ENCODE measurements at places on chromosomes 12 and 14.

DNA sequence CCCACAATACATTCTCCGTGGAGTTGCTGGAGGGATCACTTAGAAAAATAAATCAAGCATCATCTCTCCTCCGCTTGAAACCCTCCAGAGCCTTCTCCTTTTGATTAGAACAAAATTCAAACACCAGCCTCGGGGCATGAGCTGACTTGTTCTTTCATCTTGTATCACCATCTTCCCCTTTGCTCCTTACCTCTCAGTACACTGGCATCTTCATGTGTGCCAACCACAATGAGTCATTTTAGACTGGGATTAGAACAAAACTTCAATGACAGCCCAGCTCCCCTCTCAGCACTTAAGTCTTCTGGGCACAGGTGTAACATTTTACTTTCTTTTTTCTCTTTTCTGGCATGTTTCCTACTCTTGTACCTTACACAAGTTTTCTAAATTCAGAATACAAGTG lies 1159.2 kb upstream of the TMEM132C start:
- no peak for DNase-seq

DNA sequence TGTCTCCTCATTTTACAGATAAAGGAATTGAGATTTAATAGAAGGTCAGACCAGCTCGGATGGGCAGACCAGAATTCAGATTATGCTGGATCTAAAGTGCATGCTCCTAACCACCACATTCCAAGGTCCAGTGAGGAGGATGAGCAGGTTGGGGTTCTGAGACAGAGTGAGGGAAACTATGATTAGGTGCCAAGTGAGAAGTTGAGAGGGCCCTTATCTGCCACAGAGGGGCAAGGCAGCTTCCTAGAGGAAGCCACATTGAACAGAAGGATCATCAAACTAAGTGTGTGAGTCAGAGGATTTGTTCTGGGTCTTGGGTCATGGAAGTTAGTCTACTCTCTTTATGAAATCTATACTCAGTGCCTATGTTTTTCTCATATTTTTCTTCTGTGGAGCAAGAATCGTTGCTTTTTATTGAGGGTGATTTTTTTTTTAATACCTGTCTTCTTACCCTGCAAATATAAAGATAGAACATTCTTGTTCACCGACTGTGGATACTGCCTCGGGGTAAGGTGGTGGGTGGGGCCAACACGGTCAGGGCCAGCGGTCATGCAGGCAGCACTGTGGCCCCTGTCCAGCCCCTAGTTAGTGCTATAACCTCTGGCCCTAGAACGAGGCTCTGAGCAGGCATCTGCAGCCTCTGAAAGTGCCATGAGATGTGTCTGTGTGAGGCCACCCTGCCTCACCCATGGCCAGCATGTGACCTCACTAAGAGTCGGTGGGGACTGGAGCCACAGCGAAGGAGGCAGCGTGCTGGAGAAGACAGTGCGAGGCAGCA lies 55.6 kb upstream of the PTHLH start:
- DNase-seq = no peak

DNA sequence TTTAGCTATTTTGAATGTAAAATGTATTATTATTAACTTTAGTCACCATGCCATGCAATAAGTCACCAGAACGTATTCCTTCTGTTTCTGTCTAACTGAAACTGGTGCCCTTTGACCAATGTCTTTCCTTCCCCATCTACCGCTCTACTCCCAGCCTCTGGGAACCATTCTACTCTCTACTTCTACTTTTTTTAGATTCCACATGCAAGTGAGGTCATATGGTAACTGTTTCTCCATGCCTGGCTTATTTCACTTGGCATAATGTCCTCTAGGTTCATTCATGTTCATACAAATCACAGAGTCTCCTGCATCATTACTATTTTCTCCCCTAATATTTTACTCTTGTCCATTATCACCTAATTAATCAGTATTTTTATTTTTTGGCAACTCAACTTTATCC lies 160.1 kb downstream of the TMX1 start:
- no peak for DNase-seq

GRCh38 chr12:30046376-30046775 lies 262.6 kb upstream of the TMTC1 start:
- no peak for DNase-seq

GRCh38 chr12:16939871-16940306 lies 333.9 kb upstream of the LMO3 start:
- no peak for DNase-seq

GRCh38 chr12:82635263-82635662 lies 51.4 kb upstream of the TMTC2 start:
- no peak for DNase-seq

GRCh38 chr12:75155962-75156361 lies 53.7 kb downstream of the KCNC2 start:
- no peak for DNase-seq

- DNase-seq = no peak
Measured at GRCh38 chr12:48631071-48631470, 51.0 kb downstream of the KANSL2 start.

GRCh38 chr14:85333313-85333712 lies 196.6 kb upstream of the FLRT2 start:
- DNase-seq = no peak

DNA sequence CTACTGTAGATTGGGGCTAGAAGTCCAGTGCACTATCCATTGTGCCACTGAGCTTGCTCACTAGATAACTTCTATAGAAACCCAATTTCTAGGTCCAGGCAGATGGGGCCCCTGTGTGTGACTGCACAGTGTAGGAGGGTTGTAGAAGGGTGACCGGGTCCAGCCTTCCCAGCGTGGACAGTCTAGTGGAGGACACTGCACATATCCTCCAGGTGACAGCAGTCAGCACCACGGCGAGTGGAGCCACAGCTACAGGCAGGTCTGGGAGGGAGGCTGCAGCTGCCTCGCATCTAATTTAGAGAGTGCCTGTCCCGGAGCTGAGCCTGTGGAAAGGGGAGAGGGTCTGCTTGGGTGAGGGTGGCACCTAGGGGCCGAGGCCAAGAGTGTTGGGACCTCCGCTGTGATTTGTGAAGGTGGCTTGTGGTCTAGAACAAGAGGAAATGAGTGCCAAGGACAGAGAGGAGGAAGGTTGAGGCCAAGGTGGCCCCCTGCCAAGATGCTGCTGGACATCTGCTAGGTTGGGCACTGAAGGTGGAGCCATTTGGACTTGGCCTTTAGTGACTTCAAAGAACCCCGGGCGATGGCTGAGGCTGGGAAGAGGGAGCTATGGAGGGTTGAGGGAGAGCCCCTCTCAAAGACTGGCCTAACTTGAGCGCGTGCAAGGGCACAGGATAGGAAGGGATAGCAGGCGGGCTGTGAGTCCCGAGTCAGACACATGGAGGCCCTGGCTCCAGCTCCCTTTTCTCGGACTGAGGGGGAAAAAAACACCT lies 46.0 kb upstream of the TRAF3 start:
- no peak for DNase-seq

GRCh38 chr12:108213871-108214445 lies 84.9 kb downstream of the WSCD2 start:
- no peak for DNase-seq

GRCh38 chr12:123488539-123489230 lies 30.7 kb downstream of the SNRNP35 start:
- DNase-seq = no peak

DNA sequence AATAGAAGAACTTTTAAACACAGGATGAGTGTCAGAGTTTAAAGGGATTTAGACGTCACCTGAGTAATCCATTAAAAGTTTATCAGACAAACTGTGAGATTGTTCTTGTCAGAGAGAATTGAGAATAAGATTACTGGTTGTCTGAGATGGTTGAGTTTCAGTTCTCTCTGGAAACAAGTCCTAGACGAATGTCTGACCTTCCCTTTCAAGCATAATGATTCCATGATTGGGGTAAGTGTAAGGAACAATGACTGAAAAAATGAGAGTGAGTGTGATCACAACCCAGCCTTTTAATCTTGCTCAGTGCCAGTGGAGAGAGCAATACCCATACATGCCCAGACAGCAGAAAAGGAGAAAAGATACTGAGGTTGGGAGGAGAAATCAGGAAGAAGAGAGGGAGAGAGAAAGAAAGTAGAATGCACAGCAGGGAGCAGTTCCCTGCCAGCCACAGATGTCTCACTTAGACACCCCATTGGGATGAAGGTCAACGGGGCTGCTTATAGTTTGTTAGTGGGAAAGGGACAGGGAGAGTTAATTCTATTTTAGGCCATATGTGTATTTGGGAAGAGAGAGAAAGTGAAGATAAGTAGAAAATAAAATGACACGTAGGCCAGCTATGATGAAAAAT lies 4.3 kb downstream of the GRIP1 start:
- no peak for DNase-seq

- DNase-seq = peak; percentile 48
Measured at GRCh38 chr12:130872179-130873096, 572 bp downstream of the RAN start.

GRCh38 chr12:18567787-18568186 lies 170.0 kb downstream of the PLCZ1 start:
- no peak for DNase-seq

GRCh38 chr12:85713373-85713772 lies 122.8 kb downstream of the RASSF9 start:
- no peak for DNase-seq

DNA sequence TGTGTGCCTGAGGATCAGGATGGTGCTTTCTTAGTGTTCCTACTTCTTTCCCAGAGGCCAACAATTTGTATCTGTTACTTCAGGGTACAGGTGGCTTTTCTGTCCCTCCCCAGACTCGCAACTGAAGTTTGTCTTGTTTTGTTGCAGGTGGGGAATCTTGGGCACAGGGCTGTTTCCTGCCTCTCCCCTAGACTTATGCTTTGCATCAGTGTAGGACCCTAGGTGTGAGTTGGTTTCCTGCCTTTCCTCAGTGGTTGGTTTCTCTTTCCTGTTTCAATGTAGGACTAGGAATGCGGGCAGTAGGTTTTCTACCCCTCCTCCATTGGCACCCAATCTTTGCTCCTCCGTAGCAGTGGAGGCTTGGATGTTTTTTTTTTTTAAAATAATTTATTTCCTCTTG lies 87.0 kb downstream of the TRMT5 start:
- no peak for DNase-seq

- no peak for DNase-seq
Measured at GRCh38 chr14:103380719-103381377, 4.4 kb upstream of the MARK3 start.

DNA sequence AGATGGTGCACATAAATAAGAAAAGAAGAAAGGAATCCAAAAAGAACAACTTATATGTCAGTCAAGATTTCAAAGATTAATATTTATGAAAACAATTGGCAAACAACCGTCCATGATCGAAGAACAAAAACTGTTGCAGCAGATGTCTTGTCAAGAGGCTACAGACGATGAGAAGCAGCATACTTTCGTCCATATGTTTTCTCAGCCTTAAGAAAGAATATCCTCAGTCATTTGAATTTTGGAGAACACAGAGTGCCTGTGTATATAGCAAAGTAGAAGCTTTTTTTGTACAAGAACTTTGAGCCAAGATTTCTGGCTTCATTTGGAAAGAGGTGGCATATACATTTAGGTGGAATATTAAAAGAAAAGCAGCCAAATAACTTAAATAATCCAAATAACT lies 297.2 kb downstream of the ITPR2 start:
- no peak for DNase-seq

DNA sequence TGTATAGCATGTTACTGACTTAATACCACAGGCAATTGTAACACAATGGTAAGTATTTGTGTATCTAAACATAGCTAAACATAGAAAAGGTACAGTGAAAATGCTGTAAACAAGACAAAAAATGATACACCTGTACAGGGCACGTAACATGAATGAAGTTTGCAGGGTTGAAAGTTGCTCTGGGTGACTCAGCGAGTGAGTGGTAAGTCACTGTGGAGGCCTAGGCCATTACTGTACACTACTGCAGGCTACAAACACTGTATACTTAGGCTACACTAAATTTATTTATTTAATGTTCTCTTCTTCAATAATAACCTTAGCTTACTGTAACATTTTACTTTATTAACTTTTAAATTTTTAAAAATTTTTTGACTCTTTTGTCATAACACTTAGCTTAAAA lies 158.4 kb downstream of the IPO8 start:
- DNase-seq = no peak

GRCh38 chr12:86261142-86261541 lies 5.0 kb upstream of the MGAT4C start:
- DNase-seq = no peak

- DNase-seq = no peak
Measured at GRCh38 chr14:101758913-101759593, 2.5 kb upstream of the PPP2R5C start.

DNA sequence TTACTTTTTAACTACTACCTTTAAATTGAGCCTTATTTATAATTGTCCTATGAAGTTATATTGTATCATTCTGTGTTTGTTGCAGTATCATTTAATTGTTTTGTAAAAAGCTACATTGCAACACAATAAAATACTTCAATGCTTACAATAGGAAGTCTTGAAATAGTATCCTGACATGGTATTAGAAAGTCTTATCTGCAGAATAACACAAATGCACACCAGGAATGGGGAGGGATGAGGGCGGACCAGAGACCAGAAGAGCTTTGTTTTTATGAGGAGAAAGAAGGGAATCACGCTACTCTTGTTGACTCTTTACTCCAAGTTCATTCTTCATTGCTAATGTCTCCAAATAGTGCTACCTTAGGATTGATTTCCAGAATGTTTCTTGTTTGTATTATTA lies 120.2 kb downstream of the MON2 start:
- no peak for DNase-seq

- DNase-seq = no peak
Measured at GRCh38 chr14:101743701-101744100, 17.8 kb upstream of the PPP2R5C start.

DNA sequence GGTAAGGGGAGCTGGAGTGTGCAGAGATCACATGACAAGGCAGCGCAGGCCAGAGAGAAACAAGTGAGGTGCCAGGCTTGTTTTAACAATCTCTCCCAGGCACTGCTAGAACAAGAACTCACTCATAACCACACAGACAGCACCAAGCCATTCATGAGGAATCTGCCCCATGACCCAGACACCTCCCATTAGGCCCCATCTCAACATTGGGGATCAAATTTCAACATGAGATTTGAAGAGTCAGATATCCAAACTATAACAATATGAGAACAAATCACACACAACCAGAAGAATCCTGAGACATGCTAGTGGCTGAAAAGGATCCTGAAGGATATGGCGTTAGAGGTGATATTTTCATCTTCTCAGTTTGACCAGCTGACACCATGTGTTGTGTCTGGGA lies 21.9 kb downstream of the OR6J1 start:
- DNase-seq = no peak

DNA sequence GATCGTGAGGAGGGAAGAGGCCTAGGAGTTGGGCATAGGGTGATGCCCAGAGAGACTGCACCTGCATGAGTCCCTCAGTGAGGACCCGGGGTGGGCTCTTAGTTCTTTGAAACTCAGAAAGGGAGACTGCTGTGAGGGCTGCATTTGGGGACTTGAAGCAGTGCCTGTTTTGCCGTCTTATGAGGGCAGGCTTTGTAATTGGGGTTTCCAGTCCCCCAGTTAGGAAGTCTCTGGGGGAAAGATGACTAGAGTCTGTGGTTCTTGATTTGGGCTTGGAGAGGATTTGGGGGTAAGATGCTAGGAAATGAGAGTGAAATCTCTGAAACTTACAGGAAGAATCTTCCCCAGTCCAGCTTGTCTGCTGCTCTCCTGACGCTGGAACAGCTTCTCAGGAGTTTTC lies 99.6 kb downstream of the ARF6 start:
- no peak for DNase-seq
